ENCODE measurements at places on chromosomes 3 and 15.

DNA sequence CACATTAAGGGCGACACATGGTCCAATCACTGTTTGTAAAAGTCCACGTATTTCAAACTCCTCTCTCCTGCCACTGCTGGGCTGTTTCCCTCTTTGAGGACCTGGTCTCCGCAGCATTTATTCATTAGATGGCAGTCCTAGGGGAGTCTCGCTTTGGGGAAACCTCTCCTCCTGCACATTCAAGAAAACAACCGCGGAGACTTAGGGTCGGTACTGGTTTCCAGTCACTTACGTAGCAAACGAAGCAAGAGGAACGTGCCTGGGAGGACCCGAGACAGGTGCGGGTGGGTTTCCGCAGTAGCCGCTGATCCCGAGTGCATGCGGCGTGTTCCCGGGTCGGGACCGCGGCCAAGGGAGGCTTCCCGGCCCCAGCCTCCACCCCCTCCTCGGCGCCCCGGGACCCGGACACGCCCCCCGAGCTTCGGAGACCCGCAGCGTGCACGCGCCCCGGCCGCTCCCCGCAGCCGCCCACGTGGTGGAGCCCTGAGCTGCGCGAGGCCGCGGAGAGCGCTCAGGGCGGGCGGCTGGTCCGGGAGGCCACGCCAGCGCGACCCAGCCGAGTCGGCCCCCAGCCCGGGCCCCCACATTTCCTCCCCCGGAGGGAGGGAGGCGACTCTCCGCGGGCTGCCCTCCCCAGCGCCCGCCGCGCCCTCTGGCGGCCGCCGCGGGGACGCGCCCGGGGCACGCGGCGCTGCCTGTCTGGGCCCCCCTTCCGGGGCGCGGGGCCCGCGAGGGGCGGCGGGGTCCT is 1.1 kb upstream of the IGF1R start:
- peak; percentile 69 for DNase-seq

DNA sequence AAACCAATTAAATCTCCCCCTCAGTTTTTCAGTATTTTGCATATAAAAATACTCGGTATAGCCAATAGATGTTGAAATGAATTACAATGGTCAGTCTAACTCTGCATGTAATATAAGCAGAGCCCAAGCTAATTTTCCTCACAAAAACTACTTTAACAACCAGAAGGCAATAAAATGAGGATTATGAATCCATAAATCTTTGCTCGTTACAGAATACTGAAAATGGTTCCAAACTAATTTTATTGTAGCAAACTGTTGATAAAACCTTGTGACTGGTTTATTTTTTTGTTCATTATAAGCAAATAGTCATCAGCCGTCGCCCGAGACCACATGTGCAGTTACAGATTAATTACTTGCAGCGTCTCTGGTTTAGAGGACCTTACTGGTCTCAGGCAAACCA is 183.2 kb downstream of the SSR3 start:
- no peak for DNase-seq

DNA sequence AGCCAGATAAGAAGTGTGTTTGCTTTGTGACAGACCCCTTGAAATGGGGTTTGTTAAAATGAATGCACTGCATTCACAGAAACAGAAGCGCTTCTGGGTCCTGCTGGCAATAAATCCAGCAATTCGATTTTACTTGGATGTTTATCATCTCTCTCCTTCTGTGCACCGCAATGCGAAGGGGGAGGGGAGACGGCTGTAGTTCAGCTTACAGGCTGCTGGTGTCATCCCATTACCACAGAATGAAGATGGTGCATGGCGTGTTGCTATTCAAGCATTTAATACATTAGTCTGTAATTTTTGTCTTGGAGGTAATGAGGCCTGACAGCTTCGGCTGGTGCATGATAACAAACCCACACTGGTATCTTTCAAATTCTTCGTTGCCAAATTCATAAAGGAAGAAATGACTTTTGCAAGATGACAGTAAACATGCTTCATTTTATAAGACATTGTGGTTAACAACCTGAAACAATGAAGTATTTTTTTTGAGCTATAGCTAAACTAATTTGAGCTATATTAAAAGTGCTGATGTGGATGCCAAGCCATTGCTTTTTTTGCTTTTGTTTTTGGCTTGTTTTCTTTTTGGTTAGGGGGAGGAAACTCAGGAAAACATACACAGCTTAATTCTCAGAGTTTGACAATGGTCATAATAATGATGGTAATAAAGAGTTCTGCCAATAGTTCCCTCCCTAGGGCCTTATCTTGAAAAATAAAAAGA is 418.3 kb downstream of the OTOL1 start:
- DNase-seq: no peak

DNA sequence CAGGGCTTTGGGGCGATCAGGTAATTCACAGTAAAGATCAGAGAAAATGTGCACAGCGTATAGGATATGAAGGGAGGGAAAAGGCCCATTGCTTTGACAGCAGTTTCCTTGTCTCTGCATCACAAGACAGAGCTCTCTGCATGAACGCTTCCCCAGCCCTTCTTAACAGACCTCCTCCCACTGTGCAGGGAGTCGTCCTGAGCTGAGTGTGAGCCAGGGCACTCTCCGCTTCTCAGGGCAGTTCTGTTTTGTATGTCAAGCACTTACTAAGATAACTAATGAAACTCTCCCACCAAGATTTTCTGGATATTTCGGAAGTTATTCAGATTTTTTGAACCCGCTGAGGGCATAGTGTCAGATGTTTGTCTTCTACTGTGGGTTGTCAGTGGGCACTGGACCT is 105.8 kb upstream of the C15orf61 start:
- DNase-seq: no peak
